Stimulated activated CD4-positive, alpha-beta T cell treated with anti-CD3 and anti-CD28 coated beads, Interleukin-1b, Interleukin-23, amount 100 ng/mL, for 24 hours (primary cell): ENCODE measurements at places on chromosomes 13 and 19.
A peak's percentile ranks its signal among the peaks of the same experiment; 100 is the strongest.

DNA sequence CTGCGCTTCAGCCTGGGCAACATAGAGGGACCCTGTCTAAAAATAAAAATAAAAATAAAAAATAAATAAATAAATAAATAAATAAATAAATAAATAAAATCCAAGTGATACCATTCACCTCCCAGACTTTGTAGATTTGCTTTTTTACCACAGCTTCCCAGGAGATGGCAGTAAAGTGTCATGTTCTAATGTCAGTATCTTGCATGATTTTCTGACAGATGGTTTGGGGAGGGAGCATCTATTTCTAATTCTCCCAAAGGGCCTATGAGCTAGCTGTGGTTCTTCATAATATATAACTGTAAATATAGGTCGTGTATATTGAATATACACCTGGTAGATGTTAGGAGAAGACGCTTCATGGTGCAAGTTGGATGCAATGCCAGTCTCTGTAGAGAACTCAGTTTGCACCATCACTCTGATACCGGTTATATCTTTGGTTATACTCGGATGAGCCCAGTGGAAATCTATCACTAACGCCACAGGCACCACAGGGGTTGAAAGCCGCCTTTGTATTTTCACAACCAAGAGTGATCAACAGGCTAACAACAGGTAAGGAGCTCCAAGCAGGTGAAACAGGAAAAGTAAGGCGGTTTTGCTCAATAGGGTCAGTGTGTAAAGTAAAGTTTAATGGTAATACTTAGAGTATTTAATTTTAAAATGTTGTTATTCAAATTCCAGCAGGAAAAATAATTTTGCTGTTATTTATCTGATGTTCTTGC lies 13.9 kb downstream of the APLP1 start:
- DNase-seq = no peak

DNA sequence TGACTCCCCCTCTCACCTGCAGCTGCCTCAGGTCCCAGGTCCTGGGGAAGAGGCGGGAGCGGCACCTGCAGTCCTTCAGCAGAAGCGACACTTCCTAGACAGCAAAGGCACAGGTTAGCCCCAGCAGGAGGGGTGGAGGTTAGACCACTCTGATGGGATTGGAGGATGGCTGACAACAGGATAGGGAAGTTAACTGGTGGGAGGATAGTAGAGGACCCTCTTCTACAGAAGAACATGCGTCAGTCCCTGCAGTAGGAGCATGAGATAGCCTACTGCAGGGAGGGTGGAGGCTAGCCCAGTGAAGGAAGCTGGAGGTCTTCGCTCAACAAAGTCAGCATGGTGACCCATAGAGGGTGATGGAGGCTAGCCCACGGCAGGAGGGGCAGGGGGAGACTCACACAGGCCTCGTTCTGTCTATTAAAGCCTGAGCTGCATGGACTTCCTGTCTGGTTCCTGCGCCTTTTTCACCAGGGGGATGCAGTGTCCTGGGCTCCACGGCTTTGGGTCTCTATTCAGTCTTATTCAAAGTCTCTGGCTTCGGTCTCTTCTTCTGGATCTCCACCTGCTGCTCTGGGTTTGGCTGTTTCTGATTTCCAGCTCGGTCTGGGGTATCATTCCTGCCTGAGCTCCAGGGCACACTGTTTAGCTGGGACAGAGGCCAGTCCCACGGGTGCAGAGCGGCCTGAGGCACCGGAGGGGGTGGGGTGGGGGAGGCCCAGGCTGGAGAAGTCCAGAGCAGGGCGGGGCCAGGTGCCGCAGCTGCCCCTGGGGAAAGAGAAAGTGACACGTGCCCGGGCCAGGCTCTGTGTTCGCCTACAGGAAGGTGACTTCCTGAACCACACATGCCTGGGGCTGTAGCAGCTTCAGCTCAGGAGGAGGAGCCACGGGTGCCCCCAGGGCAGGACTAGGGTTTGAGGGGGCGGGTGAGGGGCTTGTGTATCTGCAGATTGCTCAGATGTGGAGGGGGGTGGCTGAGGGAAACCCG lies 7.3 kb downstream of the IFNL3 start:
- peak; percentile 24 for DNase-seq

- DNase-seq = no peak
Observed at GRCh38 chr19:49832556-49832955, 14.5 kb downstream of the MED25 start.

DNA sequence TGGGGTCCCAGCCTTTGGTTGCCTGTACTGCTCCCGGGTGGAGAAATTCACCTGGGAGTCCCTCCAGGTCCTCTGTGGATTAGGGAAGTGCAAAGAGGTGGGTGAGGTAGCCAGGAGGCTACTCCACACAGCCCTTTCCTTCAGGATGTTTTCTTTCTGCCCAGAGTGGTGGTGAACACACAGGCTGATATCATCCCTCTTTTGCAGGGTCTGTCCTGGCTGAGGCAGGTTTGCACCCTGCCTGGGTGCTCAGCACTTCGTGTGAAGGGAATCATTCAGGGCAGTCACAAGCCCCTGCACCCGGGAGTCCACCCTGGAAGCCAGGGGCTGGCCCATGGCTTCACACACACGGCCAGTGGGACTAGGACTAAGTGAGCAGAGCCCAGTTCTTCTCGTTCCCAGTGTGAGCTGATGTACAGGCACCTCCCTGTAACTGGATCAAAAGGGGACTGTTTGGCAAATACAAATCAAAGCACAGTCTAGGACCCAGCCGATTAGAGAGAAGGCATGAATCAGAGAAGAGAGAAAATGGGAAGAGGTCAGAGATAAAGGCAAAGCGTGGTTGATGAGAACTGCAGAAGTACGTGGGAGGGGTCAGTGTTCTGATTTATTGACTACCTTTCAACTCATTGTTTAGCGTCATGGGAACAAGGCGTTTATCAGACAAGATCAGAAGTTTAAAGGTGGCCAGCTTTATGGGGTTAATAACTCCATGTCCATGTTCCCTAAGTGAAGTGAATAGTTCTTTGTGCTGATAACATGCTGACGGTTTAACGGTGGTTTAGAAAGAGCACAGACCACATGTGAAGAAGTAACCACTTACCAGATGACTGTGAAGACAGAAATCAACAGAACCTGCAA lies 30.4 kb upstream of the SPATA13 start:
- DNase-seq = no peak

GRCh38 chr13:110354123-110354627 lies 47.1 kb downstream of the COL4A2 start:
- no peak for DNase-seq

- DNase-seq = no peak
Observed at GRCh38 chr13:23794267-23795161, 94.7 kb downstream of the MIPEP start.

DNA sequence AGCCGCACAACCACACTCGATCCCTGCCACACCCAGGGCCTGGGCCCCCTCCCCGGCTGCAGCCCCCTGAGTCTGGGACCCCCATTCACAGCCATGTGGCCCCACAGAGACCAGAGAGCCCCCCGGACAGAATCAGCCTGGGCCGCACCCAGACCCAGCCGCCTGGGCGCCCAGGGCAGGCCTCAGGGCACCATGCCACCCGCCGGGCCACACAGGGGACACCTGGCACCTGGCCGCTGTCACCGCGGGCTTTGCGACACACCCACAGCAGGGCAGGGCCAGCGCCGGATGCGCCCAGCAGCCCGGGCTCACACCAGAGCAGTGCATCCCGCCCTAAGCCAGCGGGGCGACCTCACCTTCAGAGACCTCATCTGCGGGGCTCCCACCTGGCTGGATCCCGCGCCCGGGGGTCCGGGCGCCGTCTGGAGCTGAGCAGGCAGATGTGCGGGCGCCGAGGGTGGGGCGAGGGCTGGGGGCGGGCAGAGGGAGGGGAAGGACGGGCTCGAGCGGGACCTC lies 443 bp downstream of the TBXA2R start:
- DNase-seq = no peak

GRCh38 chr19:9857920-9858746 lies 23.0 kb downstream of the PIN1 start:
- DNase-seq = no peak

GRCh38 chr19:38211151-38211591 lies 12.9 kb downstream of the DPF1 start:
- no peak for DNase-seq
